H1 (cell line): ENCODE measurements at places on chromosomes 2 and 18.

GRCh38 chr18:48942086-48942485 is 8.7 kb downstream of the SMAD7 start:
- DNase-seq = no peak

DNA sequence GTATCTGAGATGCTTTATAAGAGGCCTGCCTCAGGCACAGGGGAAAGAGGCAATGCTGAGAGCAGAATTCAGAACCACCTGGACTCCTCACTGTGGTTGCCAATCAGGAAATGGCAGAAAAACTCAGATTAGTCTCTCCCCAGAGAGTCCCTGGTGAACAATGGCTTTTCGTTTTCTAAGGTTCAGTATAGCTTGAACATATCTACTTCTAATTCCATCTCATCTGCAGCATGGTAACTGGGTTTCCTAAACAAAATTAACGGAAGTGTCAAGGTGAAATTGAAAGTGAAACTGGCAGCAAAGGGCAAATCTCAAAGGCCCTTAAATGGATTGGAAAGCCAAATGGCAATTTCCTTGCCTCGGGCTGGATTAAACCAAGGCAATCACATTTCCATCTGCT is 480.2 kb upstream of the ACVR2A start:
- no peak for DNase-seq

DNA sequence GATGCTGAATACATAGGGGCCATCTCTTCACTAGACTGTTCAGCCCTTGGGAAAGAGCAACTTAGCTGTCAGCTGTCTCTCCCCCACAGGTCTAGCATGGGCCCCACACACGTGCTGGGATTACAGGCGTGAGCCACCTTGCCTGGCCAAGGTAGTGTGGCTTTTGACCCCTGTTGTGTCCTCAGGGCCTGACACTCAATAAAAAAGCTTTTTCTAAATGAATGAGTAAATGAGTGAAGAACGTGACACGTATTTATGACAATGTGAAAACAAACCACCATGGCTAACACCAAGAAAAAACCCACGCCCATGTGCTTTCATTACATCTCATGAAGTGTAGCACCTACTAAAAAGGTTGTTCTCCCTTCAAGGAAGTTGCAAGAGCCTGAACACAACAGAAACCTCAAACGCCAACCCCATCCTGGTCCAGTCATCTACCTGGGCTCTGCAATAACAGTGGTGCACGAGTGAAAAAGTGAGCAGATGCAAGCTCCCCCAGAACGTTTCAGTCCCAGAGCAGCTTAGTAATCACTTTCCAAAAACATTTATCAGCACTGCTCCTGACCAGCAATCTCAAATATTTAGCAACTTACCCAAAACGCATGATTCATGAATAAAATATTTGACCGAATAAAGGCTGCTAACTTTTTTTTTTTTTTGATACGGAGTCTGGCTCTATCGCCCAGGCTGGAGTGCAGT is 3.4 kb downstream of the WDFY1 start:
- no peak for DNase-seq

GRCh38 chr2:72920318-72921087 is 3.2 kb downstream of the EMX1 start:
- no peak for DNase-seq
